Bronchial epithelial cell (primary cell): ENCODE measurements at places on chromosomes 11 and 22.
A peak's percentile ranks its signal among the peaks of the same experiment; 100 is the strongest.

DNA sequence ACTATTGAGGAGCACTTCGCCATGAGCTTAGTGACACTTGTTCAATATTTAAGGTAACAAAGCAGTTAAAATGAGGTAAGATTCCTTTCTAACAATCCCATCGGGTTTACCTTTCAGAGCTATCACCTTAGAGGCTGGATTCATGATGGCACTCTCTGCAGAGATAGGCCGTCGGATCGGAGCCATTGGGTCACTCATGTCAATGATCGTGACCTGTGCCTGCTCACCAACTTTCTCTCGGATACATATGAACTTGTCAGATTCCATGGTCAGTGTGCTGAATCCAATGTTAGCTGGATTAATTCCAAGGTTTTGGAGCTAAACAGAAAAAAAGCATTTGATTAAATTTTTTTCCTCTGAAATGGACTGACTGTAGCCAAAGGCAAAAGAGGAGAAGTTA lies 16.0 kb downstream of the CLTCL1 start:
- no peak for DNase-seq

DNA sequence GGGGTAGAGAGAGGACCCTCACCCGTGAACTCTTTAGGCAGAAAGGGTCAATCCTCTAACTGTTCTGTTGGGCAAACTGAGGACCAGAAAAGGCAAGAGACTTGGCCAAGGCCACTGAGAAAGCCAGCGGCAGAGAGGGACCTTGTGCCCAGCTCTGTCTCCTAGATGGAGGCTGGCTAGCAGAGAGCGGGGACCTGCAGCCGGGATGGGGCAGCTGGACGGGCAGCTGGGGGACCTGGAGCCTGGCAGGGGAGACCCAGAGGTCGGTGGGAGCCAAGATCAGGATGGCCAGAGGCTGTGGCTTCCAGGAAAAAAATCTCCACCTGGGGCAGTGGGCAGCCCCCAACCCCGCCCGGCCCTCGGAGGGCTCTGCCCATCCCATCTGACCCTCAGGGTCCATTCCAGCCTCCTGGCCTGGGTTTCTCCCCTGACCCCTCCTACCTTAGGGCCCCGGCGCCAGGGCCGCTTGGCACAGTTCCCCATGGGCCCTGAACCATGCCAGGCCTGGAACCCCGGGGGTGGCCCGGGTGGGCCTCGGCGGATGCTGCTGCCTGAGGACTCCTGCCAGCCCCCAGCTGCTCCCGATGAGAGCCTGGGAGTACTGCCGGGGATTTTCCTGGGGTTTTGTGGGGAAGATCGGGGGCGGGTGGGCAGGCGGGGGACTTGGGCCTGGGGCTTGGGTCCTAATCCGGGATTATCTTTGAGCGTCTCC lies at the start of gene CABP2:
Gene CABP2, minus strand, starts transcription at position 603 of the 712 bp plus-strand sequence. Its CDS starts 120 bp downstream, at position 483.
- DNase-seq = no peak

DNA sequence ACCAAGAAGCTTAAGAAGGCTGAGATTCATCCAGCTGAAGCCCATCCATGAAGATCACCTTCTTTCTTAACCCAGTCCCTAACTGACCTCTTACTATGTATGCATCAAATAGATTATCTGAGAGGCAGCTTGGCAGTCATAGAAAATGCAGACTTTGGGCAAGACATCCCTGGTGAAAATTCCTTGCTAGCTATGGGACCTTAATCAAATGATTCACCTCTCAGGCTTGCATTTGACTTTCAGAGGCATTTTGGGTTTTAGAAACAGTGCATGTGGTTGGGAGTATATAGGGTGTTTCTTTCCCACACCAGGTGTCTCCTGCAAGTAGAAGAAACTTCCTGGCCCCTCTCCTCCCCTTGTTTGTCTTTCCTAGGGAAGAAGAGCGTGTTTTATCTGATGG lies 188.5 kb upstream of the ISX start:
- DNase-seq = no peak

- no peak for DNase-seq
Observed at GRCh38 chr11:120839201-120839600, 184.7 kb upstream of the TBCEL start.

DNA sequence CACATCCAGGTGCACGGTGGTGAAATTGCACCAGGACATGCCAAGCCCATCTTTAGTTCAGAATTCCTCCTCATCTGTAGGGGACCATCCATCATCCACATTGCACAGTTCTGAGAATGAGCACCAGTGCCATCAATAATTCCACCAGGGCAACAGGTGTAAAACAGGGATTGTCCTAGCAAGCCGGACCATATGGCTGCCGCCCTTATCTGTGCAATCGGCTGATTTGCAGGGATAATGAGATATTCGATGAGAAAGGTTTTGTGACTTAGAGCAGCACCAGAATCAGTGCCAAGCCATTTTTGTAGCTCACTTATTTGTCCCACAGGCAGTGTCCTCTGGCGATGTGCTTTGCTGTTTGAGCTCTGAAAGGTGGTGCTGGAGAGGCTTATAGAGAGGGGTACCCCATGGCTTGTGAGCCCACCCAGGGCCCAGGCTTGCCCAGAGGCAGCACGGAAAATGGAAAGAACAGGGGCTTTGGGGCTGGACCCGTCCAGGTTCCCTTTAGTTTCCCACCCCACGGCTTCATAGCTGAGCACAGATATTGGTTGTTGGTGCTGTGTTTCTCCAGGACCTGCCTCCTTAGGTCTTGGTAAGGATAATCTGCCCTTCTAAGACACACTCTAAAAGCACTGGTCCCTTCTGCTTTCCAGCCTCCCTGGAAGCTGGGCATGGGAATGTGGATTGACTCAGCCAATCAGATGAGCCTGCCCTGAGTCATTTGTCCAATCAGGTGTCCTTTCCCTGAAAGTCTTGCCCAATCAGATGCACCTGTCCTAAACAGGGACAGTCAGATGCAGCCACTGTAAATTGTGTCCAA lies 84.0 kb upstream of the SHANK2 start:
- peak; percentile 27 for DNase-seq

DNA sequence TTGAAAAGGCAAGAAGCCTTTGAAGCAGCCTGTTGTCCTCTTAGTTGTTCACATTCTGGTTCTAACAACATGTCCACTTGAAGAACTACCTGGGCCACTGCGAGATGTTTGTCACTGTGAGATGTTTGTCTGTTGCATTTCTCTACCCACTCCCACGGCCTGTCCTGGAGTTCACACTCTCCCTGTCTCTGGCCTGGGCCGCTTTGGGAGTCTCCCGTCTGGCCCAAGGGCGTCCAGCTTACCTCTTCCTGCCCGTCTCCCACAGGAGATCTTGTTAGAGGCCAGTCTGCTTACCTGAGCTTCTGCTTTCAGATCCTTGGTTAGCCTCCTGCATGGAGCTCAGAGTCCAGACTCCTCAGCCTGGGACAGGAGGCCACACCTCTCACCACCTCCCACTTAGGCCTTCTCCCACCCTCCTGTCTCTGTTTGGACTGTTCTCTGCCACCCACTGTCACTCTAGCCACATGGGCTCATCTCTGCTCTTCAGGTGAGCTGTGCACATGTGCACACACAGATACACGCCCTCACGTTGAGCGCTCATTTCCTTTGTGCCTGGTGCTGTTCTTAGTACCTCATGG lies 66.0 kb downstream of the TBC1D22A start:
- DNase-seq = no peak

GRCh38 chr11:7688238-7688826 lies 15.0 kb upstream of the CYB5R2 start:
- DNase-seq = peak; percentile 27

DNA sequence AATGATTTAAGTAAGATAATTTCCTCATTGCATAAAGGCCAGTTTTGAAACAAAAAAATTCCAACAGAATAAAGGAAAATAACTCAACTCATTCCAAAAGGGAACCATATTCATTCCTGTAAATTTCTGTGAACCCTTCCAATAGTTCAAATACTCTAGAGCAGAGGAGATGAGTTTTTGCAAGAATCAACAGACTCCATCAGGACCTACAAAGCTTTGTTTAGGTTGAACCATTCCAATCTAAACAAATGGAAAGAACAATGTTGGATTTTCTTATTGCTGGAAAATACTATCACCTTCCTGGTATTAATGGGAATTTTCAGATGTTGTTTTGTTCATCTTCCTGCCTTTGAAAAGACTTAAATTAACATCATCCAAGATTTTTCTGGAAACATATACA lies 21.8 kb upstream of the OR5AN1 start:
- no peak for DNase-seq

- no peak for DNase-seq
Observed at GRCh38 chr11:60816590-60817157, 25.2 kb upstream of the CCDC86 start.

- no peak for DNase-seq
Observed at GRCh38 chr11:126140926-126141280, 70.5 kb downstream of the RPUSD4 start.

DNA sequence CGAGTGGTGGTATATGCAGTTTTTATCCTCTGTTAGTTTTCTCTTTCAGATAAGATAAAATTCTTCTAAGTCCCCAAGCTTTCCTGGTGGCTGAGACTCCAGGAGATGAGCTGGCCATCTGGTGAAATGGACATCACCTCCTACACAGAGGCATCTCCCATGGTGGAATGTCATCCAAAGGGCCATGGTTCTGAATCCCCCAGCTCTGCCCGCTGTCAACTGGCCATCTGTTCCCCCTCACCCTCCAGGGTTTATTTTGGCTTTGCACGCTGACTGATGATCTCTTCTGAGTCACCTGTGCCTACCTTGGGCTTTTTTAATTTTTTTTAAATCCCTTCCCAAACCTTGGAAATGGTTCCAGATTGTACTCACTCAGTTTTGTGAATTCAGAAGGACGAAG lies 142.2 kb downstream of the HIPK3 start:
- no peak for DNase-seq

- peak; percentile 64 for DNase-seq
Observed at GRCh38 chr22:36839356-36840073, 21.3 kb upstream of the NCF4 start.

GRCh38 chr11:79963856-79964645 lies 523.2 kb upstream of the TENM4 start:
- DNase-seq = no peak

DNA sequence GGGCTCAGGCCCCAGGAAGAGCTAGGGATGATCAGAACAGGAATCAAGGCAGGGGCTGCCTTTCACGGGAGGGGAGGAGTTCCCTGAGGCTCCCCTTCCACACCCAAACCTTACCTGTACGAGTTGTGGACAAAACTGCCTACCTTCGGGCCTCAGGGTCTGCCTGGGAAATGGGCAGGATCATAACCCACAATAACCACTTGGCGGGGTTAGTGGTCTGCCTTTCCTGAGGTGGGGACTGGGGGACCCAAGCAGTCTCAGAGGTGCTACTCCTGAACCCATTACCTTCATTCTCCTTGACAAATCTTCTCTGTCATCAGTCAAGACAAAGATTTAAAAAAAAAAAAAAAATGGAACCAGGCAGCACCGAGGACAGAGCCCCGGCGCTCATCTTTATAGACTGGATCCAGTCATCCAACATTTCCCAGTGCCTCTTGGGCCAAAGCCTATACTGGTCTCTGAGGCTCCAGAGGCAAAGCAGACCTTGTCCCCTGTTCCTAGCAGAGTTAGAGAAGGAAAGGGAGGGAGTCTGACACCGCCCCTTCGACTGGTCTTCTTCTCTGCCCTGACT lies 14.2 kb downstream of the P2RY6 start:
- no peak for DNase-seq

DNA sequence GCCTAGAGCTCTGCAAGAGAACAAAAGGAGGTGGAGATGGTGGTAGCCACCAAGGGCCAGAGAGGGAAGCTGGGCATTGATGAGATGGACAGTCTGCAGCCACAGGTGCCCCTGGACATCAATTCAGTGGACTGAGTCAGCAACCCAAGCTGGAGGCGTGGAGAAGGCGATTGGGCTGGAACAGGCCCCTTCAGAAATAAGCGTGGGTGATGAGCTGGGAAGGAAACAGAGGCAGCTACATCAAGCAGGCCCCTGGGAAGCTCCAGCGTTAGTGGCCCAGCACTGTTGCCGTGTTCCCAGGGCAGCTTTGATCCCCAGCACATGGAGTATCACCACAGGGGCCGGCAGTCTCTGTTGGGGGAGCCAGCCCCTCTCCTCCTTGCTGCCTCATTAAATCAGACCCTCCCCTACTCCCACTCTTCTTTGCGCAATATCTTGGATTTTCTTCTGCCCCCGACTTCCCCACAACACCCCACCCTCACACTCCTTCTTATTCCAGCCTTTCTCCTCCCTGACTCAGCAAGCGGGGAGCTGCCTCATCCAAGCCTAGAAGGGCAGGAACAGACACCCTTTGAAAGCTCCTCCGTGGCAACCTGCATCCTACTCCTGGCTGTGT lies 31.7 kb upstream of the OAF start:
- DNase-seq = no peak

GRCh38 chr22:44736581-44737405 lies 15.6 kb upstream of the ARHGAP8 start:
- no peak for DNase-seq

DNA sequence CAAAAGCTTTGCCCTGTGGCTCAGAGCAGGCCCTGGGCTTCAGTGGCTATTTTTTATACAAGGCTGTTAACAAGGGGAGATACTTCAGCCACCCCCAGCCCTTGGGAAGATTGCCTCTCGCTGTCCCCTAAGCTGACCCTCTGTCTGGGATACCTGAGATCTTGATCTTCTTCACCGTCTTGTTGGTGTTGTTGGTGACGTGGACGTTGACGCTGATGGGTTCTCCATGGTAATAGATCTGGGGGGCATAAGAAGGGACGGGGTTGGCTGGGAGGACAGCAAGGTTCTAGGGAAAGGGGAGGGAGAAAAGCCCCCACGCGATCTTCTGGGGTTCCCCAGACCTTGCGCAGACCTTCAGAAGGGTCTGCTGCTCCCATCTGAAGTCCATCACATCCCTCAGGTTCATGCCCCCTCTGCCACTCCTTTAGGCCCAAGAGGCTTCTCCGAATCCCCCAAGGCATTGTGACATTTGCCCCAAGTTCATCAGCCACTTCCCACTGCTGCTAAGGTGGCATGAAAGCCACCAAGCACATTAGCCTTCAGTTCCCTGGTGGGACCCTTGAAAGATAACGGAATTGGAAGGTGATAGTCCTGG lies 36.7 kb downstream of the TPBGL start:
- DNase-seq = no peak

DNA sequence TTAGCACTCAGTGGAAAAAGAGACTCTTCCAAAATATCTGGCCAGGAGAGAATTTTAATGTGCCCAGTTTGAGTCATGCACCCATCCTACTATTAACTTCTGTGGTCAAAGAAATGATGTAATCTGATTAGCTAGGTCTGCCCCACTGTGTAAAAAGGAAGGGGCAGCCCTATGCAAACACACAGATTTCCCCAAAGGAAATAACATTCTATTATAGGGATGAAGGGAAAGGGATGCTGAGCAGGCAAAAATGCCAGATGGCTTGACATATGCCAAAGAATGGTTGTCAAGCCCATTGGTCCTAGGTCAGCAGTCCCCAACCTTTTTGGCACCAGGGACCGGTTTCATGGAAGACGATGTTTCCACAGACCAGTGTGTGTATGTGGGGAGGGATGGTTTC lies 43.3 kb upstream of the PAK1 start:
- DNase-seq = no peak

GRCh38 chr11:115220911-115221310 lies 283.3 kb downstream of the CADM1 start:
- DNase-seq = no peak

GRCh38 chr11:73833067-73833466 lies 43.6 kb downstream of the COA4 start:
- DNase-seq = peak; percentile 5
